ENCODE measurements at places on chromosomes 4 and X.

DNA sequence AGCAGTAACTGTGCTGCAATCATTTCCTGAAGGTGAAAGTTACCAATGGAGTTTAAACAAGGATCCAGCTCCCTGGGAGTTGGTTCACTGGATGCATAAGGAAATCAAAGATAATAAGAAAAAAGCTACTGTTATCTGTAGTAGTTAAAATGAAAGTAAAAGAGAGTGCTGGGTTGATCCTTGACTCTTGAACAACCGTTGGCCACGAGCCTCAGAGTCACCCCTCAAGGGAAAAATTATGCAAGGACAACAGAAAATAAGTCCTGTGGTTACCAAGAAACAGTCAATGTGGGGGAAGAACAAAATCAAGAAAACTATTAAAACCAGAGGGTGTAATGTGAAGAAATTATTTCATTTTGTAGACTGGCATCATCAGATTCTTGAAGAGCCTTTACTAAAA is 49.7 kb upstream of the DDIT4L start:
- no peak for DNase-seq

DNA sequence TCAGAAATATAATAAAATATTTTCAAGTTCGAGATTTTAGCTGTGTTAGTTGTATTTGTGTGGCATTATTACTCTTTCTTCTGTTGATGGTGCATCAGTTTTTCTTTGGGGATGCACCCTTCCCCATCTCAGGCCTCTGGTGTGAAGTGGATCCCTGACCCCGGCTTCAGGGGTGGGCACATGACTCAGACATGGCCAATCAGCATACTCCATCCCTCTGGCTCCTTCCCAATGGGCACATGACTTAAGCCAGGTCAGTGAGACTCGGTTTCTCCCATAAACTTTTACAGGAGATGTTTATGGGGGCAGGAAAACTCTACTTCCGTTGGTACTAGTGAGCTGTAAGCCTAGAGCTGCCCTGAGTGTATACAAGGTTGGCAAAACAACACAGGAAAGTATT is 3.0 kb upstream of the KIT start:
- no peak for DNase-seq

GRCh38 chr4:39014028-39014427 is 18.2 kb downstream of the TMEM156 start:
- DNase-seq, result no peak

DNA sequence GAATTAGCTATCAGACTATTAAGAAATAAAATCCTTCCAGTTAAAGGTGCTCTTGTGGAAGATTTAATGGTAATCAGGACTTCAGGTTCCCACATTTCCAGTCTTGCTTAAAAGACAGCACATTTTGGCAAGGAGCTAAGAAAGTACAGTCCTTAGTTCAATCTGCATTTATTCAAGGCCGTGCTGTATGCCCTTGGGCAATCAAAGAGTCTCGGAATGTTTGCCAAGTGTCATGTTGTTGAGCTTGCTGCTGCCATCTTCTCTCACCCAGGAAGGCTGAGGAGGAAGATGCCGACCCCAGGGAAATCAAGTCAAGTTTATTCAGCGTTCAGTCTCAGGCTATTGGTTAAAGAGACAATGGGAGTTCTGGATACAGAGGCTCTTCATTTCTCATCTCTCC is 388.1 kb upstream of the IGFBP7 start:
- no peak for DNase-seq

GRCh38 chr4:180099957-180100356 is 2143.2 kb upstream of the TENM3 start:
- DNase-seq, result no peak

DNA sequence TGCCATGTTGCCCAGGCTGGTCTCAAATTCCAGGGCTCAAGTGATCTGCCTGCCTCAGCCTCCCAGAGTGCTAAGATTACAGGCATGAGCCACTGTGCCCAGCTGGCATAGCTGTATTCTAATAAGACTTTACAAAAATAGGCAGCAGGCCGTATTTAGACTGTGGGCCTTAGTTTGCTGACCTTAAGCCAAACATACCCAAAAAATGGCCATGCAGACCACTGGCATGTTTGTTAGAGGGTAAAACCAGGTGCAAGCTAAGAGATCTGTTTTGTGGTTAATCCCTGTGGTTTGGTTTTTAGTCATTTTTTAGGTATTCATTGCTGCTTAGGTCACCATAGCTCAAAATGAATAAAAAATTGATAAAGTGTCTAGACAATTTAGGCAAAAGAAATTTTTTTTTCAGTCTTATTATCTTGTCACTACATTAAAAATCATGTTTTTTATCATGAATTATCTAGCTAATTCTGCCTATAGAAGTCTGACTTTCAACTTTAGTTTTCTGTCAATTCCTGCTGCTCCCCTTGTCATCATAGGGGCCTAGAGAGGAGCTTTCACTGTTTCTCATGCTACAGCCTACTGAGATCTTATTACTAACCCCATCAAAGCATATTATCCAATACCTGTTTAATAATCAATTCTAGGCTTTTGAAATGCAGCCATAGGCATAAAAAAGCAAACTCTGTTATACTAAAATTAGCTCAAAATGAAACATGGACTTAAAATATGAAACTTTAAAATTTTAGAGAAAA is 7.5 kb upstream of the SPINK2 start:
- no peak for DNase-seq

DNA sequence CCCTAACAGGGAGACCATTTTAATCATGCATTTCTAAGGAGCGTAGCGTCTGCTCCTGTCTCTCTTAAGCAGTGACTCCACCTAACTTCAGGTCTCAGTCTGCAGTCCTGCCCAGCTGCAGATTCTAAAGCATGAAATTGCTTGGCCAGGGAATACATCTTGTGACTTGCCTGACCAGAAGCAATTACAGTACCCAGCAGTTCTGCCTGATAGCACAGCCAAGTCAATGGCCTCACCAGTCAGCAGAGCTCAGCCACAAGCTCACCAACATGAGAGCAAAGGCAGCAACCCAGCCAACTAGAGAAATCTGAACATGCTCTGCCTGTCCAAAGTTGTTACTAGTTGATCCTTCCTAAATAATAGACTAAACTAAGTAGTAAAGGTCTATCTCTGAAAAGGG is 2011.9 kb upstream of the PCDH10 start:
- DNase-seq, result peak; percentile 1

- no peak for DNase-seq
Measured at GRCh38 chr4:40066651-40067050, 10.0 kb downstream of the N4BP2 start.
